ENCODE measurements at places on chromosomes 3 and 15.

DNA sequence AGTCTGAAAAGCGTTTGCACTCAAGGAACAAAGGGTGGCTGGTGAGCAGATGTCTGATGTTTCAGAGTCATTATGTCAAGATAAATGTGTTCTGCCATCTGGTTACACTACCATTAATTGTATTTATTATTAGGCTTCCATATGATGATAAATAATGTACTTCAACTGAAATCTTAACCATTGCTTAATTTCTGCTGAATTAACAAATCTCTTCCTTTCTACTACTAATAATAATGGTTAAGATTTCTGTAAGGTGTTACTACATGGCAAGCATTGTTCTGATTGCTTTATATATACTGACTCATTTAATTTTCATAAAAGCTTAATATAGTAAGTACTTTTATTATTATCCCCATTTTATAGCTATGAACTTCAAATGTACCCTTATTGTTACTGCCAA, 68.4 kb upstream of the GALNT15 start:
- DNase-seq = no peak

DNA sequence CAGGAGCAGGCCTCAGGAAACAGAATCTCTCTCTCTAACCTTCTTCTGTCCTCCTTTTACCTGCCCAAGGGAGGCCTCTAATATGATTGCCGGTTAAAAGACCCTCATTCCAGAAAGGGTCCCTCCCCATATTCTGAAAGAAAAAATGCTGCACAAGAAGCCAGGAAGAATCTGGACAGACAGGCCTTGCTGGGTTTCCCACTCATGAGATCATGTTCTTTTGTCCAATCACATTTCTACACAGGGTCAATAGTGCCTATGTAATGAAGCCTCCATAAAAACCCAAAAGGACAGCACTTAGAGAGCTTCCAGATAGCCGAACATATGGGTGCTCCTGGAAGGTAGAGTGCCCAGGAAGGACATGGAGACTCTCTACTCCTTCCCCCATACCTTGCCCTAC, 146.0 kb downstream of the MYO9A start:
- DNase-seq = no peak

GRCh38 chr3:57949785-57950615, 58.2 kb upstream of the FLNB start:
- DNase-seq = no peak

GRCh38 chr3:48765376-48765775, 48.4 kb upstream of the IP6K2 start:
- no peak for DNase-seq

GRCh38 chr3:30704931-30705890, 98.8 kb downstream of the TGFBR2 start:
- no peak for DNase-seq

DNA sequence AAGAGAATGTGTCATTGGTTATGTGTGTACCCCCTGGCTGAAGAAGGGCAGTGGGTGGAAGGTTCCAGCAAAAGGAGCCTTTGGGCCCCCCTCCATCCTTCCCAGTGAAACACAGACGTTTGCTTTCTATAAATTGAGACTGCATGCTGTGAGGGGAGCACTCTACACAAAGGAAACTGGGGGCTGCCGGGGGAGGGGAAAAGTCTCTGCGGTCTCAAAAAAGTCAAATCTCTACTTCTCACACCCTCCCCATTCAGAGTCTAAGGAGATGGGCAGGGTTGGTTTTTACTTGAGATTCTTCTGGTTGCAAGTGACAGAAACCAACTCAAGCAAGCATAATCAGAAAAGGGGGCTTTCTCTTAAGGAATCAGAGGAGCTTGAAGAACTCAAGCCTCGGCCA, 50.1 kb upstream of the TLE3 start:
- no peak for DNase-seq

DNA sequence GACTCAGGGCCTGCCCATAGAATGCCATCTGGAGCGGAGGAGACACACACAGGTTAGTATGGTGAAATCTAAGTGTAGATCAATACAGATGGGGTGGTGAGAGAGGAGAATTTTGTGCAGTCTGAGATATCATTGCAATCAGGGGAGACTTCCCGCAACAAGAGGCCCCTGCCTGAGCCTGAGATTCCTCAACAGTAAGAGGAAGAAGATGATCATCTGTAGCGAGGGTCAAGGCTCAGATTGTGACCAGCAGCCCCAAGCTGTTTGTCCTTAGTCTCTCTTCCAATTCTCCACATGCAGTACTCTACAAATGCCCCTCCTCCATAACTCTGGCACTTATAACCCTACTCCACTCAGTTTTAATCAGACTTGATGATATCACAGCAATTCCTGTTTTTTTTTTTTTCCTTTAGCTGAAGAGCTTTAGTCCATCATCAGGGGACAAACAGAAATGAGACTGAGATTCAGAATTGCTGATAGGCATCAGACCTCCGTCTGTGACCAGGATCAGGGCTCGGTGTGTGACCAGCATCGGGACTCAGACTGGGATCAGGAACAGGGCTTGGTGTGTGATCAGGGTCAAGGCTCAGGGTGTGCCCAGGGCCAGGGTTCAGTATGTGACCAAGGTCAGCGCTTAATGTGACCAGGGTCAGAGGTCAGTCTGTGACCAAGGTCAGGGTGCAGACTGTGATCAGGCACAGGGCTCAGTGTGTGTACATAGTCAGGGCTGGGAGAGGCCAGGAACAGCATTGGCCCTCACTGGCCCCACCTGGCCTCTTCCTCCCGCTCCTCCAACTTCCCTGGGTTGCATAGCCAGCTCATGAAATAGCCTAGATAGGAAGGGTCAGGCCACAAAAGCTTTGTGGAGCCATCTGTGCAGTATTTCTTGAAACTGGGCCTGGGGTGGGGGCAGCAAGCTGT, 14.1 kb downstream of the LOXL1 start:
- no peak for DNase-seq

DNA sequence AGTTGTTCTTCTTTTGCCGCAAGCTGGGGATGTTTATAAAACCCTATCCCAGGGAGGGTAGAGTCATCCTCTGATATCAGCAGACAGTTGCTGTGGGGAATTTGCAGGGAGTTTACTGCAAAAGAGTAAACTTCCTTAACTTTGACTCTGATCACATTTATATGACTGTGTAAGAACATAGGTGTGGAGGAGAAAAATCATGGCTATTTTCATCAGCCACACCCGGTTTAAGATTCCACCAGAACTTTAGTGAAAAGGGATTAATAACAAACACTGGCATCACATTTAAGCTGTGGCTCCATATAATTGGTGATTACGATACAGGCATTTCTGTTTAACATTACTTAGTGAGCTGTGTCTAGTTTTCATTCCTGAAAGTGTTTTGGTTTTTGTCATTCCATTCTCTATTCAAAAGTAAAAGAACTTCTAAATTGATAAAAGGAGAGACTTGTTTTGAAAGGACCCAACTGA, 143.1 kb downstream of the MYLK start:
- no peak for DNase-seq

DNA sequence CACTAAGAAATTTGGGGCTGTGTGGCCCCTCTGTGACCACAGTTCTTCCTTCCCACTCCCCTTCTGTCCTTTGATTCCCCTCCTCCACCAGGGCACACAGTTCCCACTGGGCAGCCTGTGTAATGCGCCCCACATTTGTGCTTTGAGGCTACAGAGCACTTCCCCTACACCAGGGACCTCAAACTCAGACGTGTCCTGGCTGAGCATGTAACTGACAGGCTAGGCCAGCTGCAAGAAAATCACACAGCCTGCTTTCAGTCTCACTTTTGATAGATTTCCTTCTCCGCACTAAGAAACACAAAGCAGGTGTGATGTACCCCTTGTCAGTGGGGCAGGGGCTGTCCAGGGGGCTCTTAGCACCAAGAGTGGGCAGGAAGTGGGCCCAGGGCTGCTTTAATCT, 29.6 kb downstream of the PRKCD start:
- no peak for DNase-seq

DNA sequence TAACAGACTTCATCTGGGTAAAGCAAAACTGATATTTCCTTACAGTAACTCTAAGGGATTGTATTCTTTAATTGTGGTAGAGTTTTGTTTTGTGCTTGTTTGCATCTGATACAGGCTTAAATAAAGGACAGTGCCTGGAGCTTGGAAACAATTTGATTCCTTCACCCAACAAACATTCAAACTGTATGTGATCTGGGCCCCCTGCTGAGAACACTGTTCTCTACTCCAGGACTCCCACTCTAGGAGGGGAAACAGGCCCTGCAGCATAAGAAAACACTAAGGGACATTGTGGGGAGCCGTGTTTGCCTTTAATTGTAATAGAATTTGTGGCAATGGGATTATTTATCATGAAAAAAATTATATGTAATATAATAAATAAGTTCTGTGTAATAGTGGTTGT, 56.9 kb downstream of the CTDSPL start:
- DNase-seq = no peak

DNA sequence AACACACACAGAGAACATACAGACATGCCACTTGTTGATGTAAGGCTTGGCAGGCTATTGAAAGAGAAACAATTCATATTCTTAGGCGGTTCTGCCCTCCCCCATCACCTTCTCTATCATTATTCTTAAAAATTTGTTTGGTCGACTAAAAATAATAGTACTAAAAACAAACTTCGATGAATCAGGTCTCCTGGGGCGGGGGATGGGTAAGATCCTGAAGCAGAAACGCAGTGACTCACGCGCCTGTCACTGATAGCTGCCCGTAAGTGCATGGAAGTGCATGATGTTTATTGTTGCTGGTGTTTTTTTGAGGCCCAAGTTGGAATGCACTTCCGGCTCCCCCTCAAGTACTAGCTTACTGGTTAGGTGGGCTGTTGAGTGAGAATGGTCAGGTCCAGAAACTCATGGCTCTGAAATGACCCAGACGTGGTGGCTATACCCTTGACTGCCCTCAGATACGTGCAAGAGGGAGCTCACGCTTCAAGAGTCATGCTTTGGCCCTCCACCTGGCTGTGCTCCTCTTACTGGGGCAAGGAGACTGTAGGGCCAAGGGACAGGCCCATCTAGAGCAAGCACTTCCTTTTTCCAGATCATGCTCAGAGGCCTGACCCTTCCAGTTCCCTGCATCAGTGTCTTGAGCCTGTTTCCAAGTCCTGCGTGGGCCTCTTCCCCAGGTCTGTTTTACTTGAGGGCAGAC, 10.9 kb downstream of the SMAD3 start:
- DNase-seq = no peak

- no peak for DNase-seq
Measured at GRCh38 chr3:180808823-180809575, 103.5 kb upstream of the FXR1 start.

DNA sequence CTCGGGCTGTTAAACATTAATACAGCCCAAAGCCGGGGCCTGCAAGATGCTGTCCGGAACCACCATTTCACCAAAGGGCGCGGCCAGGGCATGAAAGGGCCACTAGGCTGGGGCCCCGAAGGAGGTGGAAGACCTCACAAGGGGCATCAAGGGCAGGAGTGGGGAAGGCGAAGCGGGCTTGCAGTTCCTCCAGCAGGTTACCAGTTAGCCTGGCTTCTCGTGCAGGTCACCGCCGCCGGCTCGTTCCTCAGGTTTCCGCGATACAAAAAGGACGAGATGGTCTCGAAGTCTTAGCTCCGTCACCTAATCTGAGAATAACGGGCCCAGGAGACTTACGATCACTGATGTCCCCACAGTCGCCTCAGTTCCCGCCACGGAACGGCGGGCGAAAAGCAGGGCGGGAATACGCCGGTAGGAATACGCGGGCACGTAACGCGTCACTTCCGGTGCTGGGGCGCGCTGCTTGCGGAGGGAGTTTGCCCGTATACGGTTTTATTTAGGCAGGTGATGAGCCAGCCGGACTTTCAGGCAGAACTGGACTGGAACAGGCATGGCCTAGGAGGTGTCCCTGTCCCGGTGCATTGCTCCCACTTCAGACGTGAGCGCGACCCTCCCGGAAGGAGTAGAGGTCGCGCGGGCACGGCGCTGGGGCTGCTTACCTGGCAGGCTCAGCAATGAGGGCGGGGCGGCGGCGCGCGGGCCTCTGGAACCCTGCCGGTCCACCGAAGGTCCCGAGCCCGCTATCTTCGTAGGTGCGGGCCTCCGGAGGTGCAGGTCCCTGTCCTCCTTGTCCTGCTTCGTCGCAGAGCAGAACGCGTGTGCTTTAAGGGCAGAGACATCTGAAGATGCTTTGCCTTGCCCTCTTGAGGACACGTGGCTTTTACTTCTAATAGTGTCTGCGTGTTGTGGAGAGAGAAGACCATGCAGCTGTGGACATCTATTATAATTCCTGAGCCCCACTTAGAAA, at the start of gene RFC4:
RFC4 (minus strand) TSS at position 394 of the 967 bp plus-strand sequence. CDS start 1,769 bp downstream, outside the sequence.
- peak; percentile 81 for DNase-seq

GRCh38 chr3:27758083-27758482, 36.0 kb upstream of the EOMES start:
- no peak for DNase-seq
